ENCODE measurements at places on chromosomes 7 and 10.

DNA sequence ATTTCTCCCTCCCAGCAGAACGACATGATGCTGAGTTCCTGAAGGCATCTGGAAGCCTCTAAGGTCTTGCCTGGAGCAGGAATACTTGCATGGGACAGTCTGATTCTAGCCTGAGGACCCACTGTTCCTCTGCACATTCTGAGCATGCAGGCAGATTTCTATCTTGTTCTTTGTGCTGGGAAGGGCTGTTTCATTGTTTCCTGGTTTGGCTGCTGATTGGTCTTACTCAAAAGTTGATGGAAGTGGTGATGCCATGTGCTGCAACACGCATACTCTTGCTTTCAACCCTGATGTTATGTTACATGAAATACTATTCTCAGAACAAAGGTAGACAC is 307.0 kb downstream of the GATA3 start:
- DNase-seq = no peak

- no peak for DNase-seq
Observed at GRCh38 chr10:103843045-103843444, 12.3 kb downstream of the SH3PXD2A start.

- DNase-seq = no peak
Observed at GRCh38 chr7:91835826-91836368, 44.6 kb downstream of the MTERF1 start.

- no peak for DNase-seq
Observed at GRCh38 chr7:39252916-39253315, 275.2 kb downstream of the POU6F2 start.

DNA sequence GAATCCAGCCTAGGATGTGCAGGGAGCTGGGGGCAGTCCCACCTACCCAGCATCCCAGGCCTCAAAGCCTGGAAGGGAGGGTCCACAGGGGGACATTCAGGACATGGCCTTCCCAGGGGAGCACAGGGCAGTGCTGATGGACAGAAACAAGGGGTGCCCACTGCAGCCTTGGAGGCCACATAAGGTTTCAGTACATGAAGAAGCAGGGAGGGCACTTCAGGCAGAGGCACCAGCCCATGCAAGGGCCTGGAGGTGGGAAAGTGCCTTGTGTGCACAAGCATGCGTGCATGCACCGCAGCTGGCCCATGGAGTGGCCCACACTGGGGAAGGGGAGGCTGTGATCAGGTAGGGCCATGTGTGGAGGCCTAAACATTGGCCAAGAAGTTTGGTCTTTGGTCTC is 9.1 kb downstream of the C10orf105 start:
- no peak for DNase-seq

DNA sequence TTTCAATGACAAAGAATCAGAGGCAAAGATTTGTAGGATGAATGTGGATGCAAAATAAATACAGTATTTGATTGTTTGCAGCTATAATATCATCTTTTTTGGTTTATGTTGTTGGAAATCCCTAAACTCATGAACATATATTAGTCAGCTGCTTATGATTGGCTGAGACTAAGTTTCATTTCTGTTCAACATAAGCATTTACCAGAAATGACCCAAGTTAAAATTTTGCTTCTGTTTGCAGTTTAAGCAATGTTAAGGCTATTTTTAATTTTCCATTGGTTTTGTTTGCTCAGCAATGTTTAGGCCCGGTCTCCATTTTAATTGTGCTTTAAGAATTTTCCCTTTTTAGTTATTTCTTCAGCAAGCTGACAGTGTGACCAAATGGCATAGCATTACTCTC is 22.0 kb downstream of the GIMAP6 start:
- no peak for DNase-seq

GRCh38 chr7:51256209-51256781 is 60.3 kb downstream of the COBL start:
- DNase-seq = no peak

- no peak for DNase-seq
Observed at GRCh38 chr10:96488161-96488935, 25.4 kb downstream of the TLL2 start.

GRCh38 chr10:26310361-26310760 is 93.8 kb downstream of the GAD2 start:
- no peak for DNase-seq

DNA sequence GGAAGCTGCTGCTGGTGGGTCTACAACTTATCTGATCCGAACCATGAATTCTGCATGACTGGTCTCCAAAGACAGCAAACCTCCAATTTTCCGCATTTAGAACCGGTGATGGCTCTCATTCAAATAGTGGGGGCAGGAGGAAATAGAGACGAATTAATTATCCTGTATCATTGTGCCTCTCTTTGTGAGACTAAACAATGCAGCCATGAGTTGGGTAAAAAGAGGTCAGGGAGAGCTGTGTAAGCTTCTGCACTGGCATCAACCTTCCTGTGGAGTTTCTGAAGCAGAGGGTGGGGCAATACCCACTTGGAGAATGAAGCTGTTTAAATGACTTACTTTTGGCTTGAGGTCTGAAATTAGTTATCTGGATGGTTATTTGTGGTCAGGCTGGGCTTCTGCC is 266.4 kb downstream of the SORCS3 start:
- no peak for DNase-seq

GRCh38 chr10:14450041-14450491 is 119.3 kb upstream of the FRMD4A start:
- DNase-seq = no peak

DNA sequence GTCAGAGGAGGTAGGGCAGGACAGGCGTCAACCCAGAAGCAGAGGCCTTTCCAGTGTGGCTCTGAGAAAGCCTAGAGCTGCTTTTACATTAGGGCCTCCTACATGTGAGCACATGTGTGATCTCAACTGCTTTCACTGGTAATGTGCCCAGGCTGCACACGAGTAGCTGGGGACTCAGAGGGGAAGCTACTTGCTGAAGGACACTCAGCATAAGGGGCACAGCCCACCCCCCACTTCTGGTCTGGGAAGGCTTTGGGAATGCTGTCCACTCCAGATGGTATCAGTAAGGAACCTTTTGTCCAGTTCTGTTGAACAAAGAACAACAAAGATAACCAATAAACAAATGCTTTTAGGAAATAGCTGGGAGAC is 18.9 kb downstream of the PRF1 start:
- no peak for DNase-seq

GRCh38 chr7:147406521-147407135 is 1183.9 kb upstream of the C7orf33 start:
- DNase-seq = no peak

DNA sequence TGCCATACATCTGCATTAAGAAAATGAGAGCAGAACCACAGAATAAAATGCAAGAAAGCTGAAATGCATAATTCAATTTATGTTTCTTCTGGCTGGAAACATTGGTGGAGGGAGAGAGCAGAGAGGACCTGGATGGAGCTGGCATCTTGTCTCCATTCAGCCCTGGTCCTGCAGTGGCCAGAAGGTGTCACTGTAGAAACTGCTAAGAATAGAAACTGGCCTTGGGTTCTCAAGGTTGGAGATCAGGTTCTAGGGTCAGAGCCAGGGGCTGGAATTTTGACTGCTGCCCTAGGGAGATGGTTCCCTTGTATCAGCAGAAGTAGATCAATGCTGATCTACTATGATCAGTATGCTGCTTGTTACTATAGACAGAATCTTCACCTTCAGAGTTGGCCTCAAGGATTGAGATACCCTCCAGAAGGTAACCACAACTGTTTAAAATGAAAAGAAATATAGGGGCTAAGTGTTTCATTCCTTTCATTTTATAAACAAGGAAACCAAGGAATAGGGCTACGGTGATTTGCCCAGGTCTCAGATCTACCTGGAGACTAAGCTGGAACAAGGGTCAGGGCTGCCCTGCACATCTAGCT is 13.1 kb downstream of the TAS2R41 start:
- no peak for DNase-seq

- no peak for DNase-seq
Observed at GRCh38 chr10:118203461-118203860, 138.7 kb downstream of the FAM204A start.

GRCh38 chr10:29041616-29042015 is 247.3 kb upstream of the LYZL1 start:
- DNase-seq = no peak

DNA sequence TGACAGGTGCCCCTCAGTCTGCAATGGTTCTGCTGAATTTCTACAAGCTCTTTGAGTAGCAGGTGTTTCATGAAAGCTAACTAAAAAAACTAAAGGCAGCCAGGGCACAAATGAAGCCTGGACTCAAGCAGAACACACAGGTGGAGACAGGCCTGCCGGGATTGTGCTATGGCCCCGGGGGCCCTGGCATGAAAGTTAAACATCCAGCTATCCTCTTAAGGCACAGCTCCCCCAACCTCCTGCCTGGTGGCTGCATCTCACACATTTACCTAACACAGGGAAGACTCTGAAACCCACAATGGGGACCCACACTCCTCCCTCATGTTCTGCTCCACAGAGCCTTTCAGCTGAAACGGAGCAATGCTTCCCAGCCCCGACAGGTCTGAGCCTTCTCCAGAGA is 76.3 kb upstream of the CAMK2B start:
- no peak for DNase-seq

DNA sequence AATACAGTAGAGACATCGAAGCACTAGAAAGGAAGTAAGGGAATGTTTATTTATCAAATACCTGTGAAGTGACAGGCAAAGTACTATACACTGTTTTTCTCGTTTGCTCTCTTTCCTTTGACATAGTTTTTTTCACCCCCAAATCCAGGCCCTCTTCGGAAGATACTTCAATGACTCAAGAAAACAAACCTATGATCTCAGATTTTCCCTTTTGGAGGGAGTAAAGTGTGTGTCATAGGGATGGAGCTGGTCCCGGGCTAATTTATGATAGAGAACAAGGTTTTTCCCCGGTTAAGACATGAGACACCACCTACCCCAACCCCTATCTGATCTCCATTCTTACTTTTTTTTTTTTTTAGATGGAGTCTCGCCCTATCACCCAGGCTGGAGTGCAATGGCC is 61.7 kb downstream of the MAP3K8 start:
- DNase-seq = no peak

DNA sequence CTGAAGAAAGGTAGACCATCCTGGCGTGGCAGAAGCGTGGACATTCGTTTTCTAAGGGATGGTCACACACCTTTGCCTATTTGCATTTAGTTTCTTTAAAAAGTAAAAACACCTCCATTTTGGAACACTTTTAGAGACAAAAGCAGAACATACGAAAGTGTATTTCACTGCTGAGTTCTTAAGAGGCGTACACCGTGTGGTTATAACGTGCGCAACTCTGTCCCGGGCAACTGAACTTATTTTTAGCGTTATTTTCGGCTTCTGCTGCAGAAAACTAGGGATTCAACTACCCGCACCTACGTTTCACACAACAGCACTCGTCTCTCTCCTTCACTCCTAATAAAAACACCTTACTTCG is 557 bp upstream of the LSM8 start:
- no peak for DNase-seq

- no peak for DNase-seq
Observed at GRCh38 chr10:33129996-33130386, 172.0 kb upstream of the ITGB1 start.

DNA sequence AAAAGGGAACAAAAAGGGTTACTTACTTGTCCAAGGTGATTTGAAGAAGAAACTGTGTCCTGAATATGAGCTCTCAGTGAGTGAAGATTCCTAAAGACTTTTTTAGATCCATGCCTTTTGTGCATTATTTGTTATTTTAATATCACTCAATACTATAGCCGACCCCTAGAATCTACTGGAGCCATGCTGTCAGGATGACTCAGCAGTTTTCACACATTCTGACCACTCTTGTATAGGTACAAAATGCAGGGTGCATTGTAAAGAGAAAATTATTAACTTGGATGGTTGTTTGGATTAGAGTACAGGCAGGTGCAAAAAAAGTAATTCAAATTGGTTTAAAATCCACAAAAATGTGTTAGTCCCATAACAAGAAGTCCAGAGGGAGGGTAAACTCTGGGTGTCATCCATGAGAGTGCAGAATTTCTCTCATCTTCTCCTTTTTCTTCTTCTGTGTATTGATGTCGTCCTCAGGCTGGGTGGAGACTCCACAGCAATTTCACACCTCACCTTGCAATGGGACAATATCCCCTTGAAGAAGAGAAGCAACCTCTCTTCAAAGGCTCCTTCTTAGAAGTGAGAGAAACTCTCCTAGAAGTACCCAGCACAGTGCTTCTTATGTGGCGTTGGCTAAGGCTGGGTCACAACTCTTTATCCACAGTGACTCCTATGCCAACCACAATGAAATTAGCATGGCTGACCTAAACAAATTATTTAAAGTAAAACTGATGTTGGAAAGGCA is 75.6 kb downstream of the AKR1C4 start:
- no peak for DNase-seq

All from stimulated activated effector memory CD8-positive, alpha-beta T cell treated with anti-CD3 and anti-CD28 coated beads, Interleukin-12 subunit alpha, Interleukin-12 subunit beta, amount 100 ng/mL, for 72 hours (primary cell).